Naive thymus-derived CD4-positive, alpha-beta T cell (primary cell): ENCODE measurements at places on chromosomes 3 and 15. TPM values are rescaled to one million over a fixed set of nuclear protein-coding genes. Genes with fewer than 3 reads are reported as not detected.

DNA sequence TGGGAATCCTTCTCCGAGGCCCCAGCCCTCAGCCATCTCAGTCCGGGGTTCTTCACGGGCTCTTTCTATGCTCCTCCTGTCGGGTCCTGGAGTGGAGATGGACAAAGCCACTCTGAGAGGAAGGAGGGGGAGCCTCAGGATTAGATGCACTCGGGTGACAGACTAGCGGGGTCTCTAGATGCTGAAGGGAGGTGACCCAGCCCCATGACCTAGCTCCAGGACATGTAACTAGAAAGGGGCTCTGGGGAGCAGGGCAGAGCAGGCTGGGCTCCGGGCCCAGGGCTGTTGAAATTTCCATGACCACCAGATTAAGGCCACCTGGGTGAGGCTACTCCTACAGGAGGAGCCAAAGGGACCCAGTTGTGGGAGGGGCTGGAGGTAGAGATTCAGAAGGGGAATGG lies 14.8 kb upstream of the SKIC8 start:
- H3K4me3 ChIP-seq, result no peak overlapping the region
- H3K27ac ChIP-seq, result no peak overlapping the region
- H3K27me3 ChIP-seq, result no peaks in the 10 kb centered on the region
- no peak for DNase-seq
- no peaks in the 10 kb centered on the region for H3K4me1 ChIP-seq

- no peaks in the 10 kb centered on the region for H3K36me3 ChIP-seq
- H3K4me1 ChIP-seq, result peaks cover 3% of the 10 kb centered on the region
- H3K27ac ChIP-seq, result no peak overlapping the region
- no peaks in the 10 kb centered on the region for H3K27me3 ChIP-seq
Observed at GRCh38 chr15:68129072-68129471, 75.0 kb downstream of the PIAS1 start.

GRCh38 chr3:15350141-15350540 lies 17.8 kb upstream of the SH3BP5 start:
- no peak overlapping the region for H3K4me3 ChIP-seq
- no peaks in the 10 kb centered on the region for H3K36me3 ChIP-seq
- no peaks in the 10 kb centered on the region for H3K27me3 ChIP-seq

- no peak overlapping the region for H3K4me3 ChIP-seq
- H3K36me3 ChIP-seq, result no peaks in the 10 kb centered on the region
Observed at GRCh38 chr3:41365973-41366372, 166.7 kb downstream of the CTNNB1 start.

GRCh38 chr3:152309535-152310307 lies 41.0 kb downstream of the MBNL1 start:
- H3K36me3 ChIP-seq, result peaks cover 4% of the 10 kb centered on the region
- peak overlapping the region; percentile 56 for H3K27ac ChIP-seq
- peaks cover 50% of the 10 kb centered on the region for H3K4me1 ChIP-seq
- H3K4me3 ChIP-seq, result no peak overlapping the region

DNA sequence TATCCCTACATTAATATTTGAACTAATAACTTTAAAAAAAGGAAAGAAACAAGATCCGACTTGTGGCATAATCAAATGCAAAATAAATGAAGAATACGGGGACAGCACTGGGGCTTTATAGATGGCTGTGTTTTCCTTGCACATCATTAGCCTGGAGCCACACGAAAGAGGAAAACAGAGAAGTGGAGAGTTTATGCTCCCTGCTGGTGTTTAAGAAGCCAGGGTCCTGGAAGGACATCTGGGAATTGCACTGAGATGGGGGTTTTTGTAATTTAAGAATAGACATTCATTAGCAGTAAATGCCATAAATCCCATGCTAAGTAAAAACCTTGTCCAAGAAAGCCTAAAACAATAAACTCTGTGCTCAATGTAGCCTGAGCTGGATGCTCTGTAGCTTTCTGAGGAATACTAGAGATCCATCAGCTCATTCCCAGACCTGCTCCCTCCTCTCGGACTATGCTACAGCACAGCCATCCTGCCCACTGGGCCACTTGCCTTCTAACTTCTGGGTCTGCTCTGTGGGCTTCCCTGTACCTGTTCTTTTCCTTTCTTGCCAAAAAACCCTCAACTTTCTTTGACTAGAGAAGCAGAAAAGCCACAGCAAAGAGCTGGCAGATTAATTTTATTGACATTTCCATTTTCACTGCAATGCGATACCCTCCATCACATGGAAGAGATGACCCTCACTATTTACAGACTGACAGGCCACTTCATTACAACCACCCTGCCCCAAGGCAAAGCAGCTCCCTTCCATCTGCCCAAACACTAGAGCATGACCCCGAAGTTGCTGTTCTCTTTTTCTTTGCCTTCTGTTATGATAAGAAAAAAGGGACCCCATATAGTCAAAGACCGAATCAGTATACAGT lies 62.3 kb downstream of the MEIS2 start:
- no peak for DNase-seq
- no peak overlapping the region for H3K4me3 ChIP-seq
- no peak overlapping the region for H3K27ac ChIP-seq

GRCh38 chr3:126358038-126358815 lies 1.0 kb upstream of the KLF15 start:
- H3K4me1 ChIP-seq, result peaks cover 7% of the 10 kb centered on the region
- peaks cover 10% of the 10 kb centered on the region for H3K27me3 ChIP-seq
- no peak for DNase-seq
- H3K36me3 ChIP-seq, result no peaks in the 10 kb centered on the region
- H3K27ac ChIP-seq, result no peak overlapping the region
- peak overlapping the region; percentile 67 for H3K4me3 ChIP-seq

DNA sequence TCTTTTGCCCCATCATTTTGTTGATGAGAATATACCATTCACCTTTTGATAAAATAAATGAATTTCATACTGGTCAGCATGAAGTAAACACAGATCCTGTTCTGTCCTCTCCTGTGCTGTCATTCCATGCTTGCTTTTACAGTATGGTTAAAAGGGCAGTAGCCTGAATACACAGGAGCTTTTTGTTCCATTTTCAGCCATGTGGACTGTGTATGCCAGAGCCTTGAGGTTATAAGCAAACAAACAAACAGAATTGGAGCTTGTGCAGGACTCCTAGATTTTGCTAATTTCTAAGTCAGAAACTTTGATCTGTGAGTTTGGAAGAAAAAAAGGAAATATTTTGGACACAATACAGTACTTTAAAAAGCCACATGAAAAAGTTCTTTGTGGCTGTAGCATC lies 91.9 kb downstream of the LRRC28 start:
- no peak overlapping the region for H3K27ac ChIP-seq
- H3K4me1 ChIP-seq, result no peaks in the 10 kb centered on the region
- H3K36me3 ChIP-seq, result no peaks in the 10 kb centered on the region
- no peak overlapping the region for H3K4me3 ChIP-seq
- DNase-seq, result no peak

DNA sequence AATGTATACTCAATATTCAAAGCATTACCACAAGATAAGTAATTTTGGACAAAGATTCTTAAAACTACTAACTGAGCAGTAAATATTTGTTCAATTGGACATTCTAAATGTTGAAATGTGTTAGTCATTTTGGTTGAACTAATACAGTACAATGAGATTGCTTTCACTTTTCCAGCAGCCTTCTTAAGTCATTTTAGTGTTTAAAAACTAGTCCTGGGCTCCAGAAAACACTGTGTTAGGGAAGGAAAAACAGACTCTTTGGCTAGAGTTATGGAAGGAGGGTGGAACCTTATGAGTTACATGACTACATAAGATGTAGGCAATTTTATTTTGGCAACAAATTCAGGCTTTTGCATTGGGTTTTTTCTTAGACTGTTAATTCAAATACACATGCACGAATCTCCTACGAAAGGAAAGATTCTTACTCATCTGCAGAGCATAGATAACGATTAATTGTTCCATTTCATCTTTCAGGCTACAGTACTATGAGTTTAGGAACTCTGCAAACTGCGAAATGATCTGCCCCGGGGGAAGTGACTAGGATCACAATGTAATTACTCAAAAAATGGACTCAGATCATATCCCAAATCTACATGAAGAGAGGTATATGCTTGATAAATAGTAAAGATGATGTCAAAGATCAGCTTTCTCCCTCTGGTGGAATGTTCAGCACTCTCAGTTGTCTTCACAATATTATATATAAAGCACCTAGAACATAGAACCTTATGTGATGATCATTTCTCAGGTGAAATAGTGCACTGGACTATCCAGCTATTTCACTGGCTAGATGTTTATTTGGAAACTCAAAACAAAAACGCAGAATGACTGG lies 492.8 kb upstream of the MDFIC2 start:
- no peaks in the 10 kb centered on the region for H3K4me1 ChIP-seq
- no peaks in the 10 kb centered on the region for H3K27me3 ChIP-seq
- H3K27ac ChIP-seq, result no peak overlapping the region
- no peak overlapping the region for H3K4me3 ChIP-seq

DNA sequence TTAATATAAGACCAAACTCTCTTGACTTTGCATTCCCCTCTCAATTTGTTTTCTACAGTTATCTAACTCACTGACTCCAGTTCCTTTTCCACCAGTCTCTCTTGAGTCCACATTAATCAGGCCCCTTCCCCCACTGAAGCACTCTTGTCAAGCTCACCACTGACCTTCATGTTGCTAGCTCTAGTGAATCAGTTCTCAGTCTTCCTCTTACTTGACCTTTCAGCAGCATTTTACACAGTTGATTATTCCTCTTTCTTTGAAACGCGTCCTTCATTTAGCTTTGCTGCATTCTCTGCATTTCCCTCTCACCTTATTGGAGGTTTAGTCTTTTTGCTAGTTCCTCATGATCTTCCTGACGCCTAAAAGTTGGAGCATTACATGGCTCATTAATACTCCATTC lies 8.3 kb downstream of the PPP2R3A start:
- no peaks in the 10 kb centered on the region for H3K27me3 ChIP-seq
- H3K4me1 ChIP-seq, result no peaks in the 10 kb centered on the region
- no peak overlapping the region for H3K27ac ChIP-seq
- H3K4me3 ChIP-seq, result no peak overlapping the region

The FBXO40 gene
- total RNA-seq, result not detected

DNA sequence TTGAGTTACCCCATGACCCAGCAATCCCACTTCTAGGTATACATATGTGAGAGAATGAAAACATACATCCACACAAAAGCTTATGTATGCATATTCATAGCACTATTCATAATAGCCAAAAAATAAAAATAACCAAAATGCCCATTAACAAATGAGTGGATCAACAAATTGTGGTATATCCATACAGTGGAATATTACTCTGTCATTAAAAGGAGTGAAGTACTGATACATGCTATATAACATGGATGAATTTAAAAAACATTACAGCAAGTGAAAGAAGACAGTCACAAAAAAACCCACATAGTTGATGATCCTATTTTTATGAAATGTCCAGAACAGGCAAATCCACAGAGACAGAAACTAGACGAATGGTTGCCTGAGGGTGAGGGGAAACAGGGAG lies 5.2 kb downstream of the C3orf20 start:
- DNase-seq, result no peak
- no peaks in the 10 kb centered on the region for H3K36me3 ChIP-seq
- H3K27me3 ChIP-seq, result no peaks in the 10 kb centered on the region
- H3K27ac ChIP-seq, result no peak overlapping the region

- no peak for DNase-seq
- no peaks in the 10 kb centered on the region for H3K27me3 ChIP-seq
- H3K27ac ChIP-seq, result no peak overlapping the region
Observed at GRCh38 chr3:132445817-132446216, 28.5 kb downstream of the DNAJC13 start.

GRCh38 chr15:74312445-74313007 lies 54.9 kb downstream of the CYP11A1 start:
- no peaks in the 10 kb centered on the region for H3K36me3 ChIP-seq
- no peak for DNase-seq
- H3K4me3 ChIP-seq, result no peak overlapping the region
- no peaks in the 10 kb centered on the region for H3K27me3 ChIP-seq

DNA sequence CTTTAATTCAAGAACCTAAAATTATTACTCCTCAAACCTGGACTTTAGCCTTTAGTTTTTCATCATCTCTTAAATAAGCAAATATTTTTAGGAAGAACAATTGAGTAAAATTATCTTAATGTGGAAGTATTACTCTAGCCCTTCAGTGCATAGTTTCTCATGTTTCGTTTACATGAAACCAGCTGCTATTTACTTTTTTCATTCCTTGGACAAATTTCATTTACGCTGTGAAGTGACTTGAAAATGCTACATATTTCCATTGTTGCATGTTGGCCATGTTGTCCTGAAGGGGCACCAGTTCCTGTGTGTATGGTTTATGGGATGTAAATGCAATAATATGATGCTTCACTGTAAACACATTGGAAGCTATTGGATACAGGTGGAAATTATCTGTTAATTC lies 49.9 kb downstream of the SLC25A26 start:
- H3K27ac ChIP-seq, result no peak overlapping the region
- H3K4me1 ChIP-seq, result no peaks in the 10 kb centered on the region
- no peak overlapping the region for H3K4me3 ChIP-seq
- peaks cover 9% of the 10 kb centered on the region for H3K36me3 ChIP-seq
- H3K27me3 ChIP-seq, result no peaks in the 10 kb centered on the region
- no peak for DNase-seq

- H3K27ac ChIP-seq, result no peak overlapping the region
- no peak overlapping the region for H3K4me3 ChIP-seq
- H3K27me3 ChIP-seq, result no peaks in the 10 kb centered on the region
- H3K36me3 ChIP-seq, result no peaks in the 10 kb centered on the region
- no peak for DNase-seq
- no peaks in the 10 kb centered on the region for H3K4me1 ChIP-seq
Observed at GRCh38 chr3:174023421-174023820, 625.9 kb downstream of the NLGN1 start.

- H3K4me3 ChIP-seq, result no peak overlapping the region
- no peaks in the 10 kb centered on the region for H3K4me1 ChIP-seq
- no peak for DNase-seq
- H3K36me3 ChIP-seq, result peaks cover 94% of the 10 kb centered on the region
- H3K27ac ChIP-seq, result no peak overlapping the region
Observed at GRCh38 chr3:14156843-14157561, 21.4 kb downstream of the XPC start.

DNA sequence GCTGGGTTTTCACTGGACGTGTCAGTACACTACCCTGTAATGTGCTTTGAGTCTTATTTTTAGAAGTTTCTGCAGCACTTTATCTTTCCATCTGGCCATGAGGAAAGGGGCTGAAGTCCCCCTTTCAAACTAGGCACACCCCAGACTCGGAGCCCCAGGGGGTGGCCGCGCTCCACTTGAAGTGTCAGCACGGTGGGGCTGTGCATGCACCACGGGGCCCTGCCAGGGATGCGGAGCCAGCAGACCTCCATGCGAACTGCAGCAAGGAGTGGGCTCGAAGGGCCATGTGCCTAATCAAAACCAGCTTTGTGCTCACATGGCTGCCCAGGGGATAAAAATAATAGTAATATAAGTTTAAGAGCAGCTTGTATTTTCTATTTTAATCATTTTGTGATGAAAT lies 100.9 kb upstream of the HACD2 start:
- DNase-seq, result no peak
- H3K36me3 ChIP-seq, result no peaks in the 10 kb centered on the region
- no peaks in the 10 kb centered on the region for H3K27me3 ChIP-seq
- no peak overlapping the region for H3K27ac ChIP-seq
- no peaks in the 10 kb centered on the region for H3K4me1 ChIP-seq

The ARL8B gene
- total RNA-seq, result 53.5 TPM

GRCh38 chr3:72448858-72449257 lies 399.4 kb downstream of the SHQ1 start:
- H3K36me3 ChIP-seq, result no peaks in the 10 kb centered on the region
- H3K4me3 ChIP-seq, result no peak overlapping the region
- no peaks in the 10 kb centered on the region for H3K27me3 ChIP-seq
- H3K27ac ChIP-seq, result no peak overlapping the region

The DUOXA2 gene
- total RNA-seq, result not detected

The TMCO5A gene
- total RNA-seq, result not detected

The KLHL18 gene
- 47.5 TPM for total RNA-seq

- no peaks in the 10 kb centered on the region for H3K4me1 ChIP-seq
- H3K27me3 ChIP-seq, result no peaks in the 10 kb centered on the region
- no peak overlapping the region for H3K27ac ChIP-seq
- no peak for DNase-seq
- H3K4me3 ChIP-seq, result no peak overlapping the region
- H3K36me3 ChIP-seq, result no peaks in the 10 kb centered on the region
Observed at GRCh38 chr15:52101542-52102323, 10.8 kb downstream of the BCL2L10 start.

The OCA2 gene
- total RNA-seq, result not detected
